ENCODE measurements at places on chromosomes 11 and 22.

DNA sequence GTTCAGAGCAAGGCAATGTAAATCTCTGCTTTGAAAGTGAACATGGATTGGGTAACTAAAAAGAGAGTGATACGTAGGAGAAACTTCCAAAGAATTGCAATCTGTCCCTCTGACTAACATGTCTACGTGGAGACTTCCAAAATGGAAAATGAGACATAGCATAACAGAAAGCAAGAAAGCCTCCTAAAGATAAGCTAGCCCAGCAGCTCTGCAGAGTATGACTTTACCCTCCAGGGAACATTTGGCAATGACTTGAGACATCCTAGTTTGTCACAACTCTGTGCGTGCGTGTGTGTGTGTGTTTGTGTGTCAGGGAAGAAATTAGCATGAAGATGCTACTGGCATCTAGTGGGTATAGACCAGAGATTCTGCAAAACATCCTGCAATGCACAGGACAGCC is 817.4 kb downstream of the NTM start:
- no peak for DNase-seq

- DNase-seq, result no peak
Observed at GRCh38 chr11:135023499-135023898, 611.5 kb upstream of the B3GAT1 start.

DNA sequence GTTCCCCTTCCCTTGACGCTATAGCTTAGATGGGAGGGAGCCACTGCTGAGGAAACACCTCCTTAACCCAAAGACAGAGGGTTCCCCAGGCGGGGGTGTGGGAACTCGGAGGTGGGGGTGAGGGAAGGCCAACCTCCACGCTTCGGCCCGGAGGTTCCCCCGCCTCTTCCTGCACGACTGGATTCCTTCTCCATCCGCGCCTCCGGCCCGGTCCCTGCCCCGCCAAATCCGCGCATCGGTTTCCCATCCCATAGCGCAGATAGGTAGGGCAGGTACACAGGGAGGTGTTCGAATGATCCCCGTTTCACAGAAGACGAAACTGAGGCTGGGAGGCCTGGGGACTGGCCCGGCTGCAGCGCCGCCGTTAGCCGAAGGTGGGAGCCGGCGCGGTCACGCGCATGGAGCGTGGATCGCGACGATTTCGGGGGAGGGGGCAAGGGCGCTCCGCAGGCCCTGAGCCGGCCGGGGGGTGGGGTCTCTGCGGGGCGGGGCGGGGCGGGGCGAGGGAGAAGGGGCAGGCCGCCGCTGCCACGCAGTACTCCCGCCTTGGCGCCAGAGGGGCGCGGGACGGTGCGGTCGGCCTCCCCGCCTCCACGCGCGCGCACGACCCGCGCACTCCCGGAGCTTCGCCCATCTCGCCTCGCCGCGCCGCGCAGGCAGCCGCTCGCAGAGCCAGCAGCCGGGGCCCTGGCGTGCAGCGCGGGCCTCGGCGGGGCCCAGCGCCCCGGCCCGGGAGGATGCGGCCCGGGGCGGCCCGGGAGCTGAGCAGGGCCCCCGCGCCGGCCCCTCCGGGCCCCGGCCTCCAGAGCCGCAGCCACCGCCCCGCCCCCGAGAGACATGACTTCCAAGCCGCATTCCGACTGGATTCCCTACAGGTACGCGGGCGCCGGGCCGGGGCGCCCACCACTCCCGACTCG is at the start of gene TUB:
TSS of gene TUB (plus strand) at position 538 of the 917 bp plus-strand sequence. CDS start at position 838, 300 bp downstream.
- DNase-seq, result no peak

DNA sequence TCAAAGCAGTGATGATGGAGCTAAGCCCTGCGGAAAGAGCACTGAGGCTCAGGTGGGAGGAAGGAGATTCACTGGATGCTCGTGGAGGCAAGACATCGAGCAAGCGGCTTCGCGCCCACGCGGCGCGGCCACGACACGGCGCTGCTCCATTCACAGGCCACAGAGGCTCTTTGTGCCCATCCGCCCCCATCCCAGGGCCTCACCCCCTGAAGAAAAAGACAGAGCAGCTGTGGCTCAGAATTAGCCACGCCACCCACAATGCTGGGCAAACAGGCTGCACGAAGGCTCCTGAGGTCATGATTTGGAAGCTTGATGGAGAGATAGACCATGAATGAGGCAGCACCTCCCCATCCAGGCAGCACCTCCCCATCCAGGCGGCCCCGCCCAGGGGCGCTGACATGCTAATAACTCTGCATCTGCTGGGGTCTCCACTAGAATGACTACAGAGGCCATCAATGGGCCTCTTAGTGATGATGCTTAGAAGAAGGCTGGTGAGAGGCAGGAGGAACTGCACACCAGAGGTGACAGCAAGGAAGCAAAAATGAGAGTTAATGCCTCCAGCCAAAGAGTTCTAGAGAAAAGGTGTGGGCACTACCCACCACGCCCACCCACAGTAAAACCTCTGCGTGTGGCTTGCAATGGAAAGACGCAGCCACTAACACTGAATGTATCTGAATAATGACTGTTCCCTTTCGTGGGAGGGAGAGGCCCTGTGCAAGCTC is 43.5 kb downstream of the MYH9 start:
- DNase-seq, result no peak

- DNase-seq, result no peak
Observed at GRCh38 chr11:124085997-124086846, 29.0 kb upstream of the VWA5A start.

GRCh38 chr11:13269775-13270174 is 7.8 kb upstream of the BMAL1 start:
- DNase-seq, result no peak

DNA sequence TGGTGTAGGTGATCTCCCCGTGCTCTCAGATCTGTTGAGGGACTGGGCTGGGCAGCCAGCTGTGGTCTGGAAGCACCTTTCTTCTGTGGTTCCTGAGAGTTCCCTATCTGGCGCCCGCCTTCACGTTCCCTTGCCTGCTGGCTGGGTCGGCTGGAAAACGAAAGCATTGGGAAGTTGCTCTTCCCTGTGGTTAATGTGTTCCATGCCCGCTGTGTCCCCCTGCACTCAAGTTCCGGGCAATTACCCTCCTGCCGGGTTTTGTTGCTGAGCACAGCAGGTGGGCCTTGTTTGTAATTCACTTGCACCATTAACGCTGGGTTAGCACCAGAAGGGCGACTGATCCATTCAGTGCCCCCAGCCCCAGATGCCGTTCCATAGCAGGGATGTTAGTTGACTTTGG is 134.1 kb downstream of the GRIK4 start:
- DNase-seq, result no peak

DNA sequence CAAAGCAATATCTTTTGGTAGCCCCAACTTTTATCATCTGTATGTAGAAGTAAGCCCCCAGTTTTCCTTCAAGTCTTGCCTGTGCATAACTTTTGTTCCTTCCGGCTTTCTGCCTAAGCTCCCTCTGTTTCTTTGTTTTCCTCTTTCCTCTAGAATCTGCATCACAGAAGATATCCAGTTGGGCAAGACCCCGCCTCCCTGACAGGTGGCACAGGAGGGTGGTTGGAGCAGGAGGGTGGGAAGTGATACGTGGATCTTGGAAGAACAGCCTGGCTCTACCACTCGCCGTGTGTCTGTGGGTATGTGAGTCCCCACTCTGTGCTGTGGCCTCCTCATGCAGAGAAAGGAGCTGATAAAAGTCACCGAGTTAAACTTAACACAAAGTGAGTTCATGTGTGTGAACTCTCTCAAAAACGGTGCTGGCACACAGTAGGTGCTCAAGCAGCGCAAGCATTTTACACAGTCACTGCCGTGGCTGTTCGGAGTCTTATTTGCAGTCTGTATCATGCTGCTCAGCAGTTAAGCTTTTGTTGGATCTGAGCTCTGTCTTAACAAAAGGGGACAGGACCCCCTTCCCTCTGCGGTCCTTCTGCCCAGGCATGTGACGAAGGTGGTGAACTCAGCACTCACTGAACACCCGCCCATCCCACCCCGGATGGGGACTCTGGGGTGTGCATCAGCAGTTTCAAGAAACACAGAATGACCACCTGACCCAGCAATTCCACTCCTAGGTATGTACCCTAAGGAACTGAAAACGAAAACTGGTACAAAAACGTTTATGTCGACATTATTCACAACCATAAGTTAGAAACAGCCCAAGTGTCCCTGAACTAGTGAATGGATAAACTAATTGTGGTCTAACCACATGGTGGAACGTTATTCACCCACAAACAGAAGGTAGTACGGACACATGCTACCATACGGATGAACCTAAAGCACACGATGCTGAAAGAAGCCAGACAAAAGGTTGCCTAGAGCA is 249.1 kb downstream of the CTTN start:
- no peak for DNase-seq

DNA sequence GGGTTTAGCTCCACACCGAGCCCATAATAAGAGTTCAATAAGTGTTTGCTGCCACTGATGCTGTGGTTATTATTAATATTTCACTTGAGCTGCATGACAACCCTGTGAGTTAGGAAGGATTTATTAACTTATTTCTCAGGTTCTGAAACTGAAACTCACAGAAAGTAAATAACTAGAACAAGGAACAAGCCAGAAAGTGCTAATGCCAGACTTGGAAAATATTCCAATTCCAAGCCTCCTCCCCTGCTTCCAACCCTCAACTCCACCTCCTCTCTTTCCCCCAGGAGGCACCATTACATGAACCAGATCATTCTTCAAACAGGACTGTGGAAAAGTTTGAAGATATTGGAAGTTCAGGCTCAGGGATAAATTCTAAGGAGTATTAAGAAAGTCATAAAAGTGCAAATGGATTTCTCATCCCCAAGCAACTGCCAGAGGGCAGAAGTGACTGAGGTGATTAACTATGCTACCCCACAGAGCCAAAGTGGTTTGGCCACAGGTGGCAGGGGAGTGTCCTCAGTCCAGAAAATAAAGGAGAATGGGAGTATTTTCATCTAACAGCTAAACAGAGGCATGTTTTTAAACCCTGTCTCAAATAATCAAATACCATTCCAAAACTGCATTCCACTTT is 3.2 kb upstream of the FJX1 start:
- no peak for DNase-seq

DNA sequence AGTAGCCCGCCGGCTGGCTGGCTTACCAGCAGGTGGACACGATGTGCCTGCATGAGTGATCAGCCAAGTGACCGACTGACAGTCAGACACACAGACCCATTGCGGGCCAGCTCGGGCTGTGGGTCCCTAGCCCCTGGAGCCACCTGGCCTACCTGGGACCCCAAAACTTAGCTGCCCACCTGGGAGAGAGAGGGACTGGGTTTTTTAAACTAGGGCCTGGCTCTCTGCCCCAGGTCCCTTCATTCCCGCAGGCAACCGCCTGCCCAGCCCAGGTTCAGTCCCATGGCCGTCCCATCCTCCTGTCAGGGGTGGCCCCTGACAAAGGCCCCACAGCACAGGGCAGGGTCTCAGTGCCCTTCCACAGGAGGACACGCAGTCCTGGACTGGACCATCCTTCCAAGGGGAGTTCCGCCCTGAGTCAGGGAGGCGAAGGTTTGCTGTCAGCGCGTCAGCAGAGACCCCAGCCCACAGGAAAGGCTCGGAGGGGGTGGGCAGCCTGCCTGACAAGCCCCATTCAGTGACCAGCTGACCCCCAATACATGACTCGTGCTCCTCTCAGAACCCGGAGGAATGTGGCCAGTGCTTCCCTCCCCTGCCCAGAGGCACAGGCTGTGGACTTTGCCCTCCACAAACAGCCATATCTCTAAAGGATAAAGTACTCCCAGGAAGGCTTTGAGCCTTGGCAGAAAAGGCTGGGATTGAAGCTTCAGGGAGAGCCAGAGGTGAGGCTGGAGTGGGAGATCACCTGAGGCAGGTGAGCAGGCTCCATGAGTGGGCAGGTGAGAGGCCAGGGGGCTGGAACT is 8.4 kb downstream of the SLCO2B1 start:
- no peak for DNase-seq

GRCh38 chr22:24105013-24105360 is 76.3 kb upstream of the SUSD2 start:
- no peak for DNase-seq

DNA sequence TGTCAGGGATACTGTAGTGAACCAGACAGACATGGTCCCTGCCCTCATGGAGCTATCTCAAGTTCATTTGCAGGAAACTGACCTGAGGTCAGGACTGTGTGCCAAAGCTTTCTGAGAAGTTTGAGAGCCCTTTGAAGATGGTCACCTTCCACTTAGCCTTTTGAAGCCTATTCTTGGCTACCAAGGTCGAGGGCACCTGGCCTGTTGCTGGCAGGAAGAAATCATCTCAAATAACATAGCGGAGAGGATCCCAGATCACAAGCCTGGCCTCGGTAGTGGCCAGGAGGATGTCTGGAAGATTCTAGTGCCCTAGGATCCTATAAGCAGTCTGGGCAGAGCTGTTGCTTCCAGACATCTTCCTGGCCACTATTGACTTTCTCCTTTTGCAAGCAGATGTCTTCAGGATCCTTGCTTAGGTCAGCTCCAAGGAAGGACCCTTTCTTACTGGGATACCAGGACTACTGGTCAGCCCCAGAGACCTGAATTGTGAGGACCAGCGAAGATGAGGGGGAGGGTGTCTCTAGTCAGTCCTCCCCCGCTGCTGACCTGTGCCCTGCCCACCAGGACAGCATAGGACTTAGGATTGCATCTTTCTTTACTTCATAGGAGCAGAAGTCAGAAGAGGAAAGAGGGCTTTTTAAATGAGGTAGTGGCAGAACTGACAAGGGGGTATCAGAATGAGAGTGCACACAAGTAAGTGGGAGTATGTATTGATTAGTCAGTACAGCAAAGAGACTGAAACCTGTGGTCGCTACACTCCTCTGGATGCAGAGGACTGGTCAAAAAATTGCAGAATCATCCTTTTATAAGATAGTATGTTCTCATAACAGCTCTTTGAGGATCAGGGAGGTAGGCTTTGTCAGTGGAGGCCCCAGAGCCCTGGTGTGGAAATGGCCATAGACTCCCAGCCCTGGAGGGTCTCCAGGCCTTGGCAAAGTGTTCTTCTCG is 94.8 kb downstream of the TEAD1 start:
- DNase-seq, result peak; percentile 46

DNA sequence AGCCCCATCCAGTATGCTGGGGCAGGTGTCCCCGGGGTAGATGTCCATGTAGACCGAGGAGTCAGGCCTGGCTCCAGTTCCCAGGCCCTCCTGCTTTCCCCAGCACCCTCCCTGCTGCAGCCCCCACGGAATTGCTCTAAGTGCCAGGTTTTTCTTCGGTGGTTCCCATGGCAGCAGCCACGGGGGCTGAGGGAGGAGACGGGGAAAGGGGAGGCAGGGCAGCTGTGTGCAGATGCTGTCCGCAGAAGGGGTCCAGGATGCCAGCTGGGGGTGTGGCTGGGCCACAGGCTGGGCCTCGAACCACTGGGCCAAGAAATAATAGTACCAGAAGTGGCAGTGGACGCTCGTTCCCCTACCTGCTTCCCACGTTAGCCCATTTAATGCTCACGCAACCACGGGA is 25.0 kb downstream of the SHISAL1 start:
- DNase-seq, result no peak

- DNase-seq, result no peak
Observed at GRCh38 chr11:65722261-65722660, 1.7 kb upstream of the RNASEH2C start.

GRCh38 chr22:44139773-44140172 is 41.0 kb upstream of the PARVG start:
- no peak for DNase-seq

- DNase-seq, result no peak
Observed at GRCh38 chr11:43818220-43818619, 62.4 kb upstream of the ALKBH3 start.

All from activated CD4-positive, alpha-beta T cell treated with anti-CD3 and anti-CD28 coated beads, Interleukin-2, amount 50 U/mL, for 16 hours (primary cell).